ENCODE measurements at places on chromosomes 12 and 14.

DNA sequence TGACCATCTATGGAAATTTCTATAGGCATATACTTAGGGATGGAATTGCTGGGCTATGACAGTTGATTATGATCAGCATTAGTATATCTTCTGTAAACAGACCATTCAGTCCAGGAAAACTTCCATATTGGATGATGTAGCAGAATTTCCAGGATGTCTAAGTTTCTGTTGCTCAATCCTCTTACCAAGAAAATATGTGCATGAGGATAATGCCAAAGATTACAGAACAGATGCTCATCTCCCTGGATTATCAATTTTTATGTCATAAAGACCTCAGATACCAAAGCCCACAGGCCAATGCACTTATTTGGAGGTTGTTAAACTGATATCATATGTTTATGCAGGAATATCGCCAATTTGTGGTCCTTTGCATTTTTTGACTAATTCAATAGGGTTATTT, 354.4 kb upstream of the FLRT2 start:
- no peak for DNase-seq

GRCh38 chr12:107788281-107788680, 13.8 kb downstream of the ASCL4 start:
- no peak for DNase-seq

- DNase-seq, result no peak
These were observed 56.4 kb downstream of the UBR7 start for GRCh38 chr14:93263416-93263815.

- DNase-seq, result no peak
These were observed 14.0 kb downstream of the GPR68 start for GRCh38 chr14:91230397-91231035.

DNA sequence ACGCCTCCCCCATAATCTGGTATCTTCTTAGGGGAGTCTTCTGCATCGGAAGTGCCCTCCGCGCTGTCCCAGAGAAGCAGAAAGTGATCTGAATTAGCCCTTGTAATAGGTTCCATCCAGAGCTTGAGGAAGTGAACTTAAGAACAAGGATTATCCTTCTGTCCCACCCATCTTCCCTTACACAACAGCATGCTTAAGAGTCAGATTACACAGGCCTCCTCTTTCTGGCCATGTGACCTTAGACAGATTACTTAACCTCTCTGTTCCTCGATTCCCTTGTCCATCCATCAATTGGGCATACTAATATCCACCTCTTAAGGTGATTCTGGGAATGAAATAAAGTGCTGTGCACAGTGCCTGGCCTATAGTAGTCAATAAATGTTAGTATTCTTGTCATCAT, 11.4 kb downstream of the CABP1 start:
- DNase-seq, result no peak

DNA sequence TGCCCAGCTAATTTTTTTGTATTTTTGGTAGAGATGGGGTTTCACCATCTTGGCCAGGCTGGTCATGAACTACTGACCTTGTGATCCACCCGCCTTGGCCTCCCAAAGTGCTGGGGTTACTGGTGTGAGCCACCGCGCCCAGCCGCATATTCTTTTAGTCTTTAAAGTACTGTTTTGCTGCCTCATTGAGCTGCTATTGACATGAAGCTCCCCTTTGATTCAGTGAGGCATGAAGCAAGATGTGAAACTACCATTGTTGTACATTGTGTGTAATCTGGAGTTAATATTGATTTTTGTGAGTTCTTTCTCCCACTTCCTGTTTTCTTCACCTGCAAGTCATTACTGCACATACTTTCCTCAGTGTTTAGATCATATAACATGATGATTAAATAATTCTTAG, 80.8 kb downstream of the MNAT1 start:
- peak; percentile 48 for DNase-seq

GRCh38 chr14:24253936-24254335, 9.0 kb downstream of the TGM1 start:
- no peak for DNase-seq

DNA sequence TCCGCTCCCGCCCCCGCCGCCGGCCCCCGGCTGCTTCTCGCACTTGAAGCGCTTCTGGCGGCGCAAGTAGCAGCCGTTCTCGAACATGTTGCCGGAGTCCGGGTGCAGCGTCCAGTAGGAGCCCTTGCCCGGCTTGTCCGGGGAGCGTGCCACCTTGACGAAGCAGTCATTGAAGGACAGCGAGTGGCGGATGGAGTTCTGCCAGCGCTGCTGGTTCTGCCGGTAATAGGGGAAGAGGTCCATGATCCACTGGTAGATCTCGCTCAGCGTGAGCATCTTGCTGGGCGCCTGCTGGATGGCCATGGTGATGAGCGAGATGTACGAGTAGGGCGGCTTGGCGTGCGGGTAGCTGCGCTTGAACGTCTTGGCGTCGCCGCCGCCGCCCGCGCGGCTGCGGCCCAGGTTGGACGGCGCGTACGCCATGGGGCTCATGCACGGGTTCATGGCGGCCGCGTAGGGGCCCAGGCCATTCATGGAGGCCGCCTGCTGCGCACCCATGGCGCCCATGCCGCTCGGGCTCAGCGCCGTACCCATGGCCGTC, 3.0 kb downstream of the FOXA1 start:
- DNase-seq, result no peak

DNA sequence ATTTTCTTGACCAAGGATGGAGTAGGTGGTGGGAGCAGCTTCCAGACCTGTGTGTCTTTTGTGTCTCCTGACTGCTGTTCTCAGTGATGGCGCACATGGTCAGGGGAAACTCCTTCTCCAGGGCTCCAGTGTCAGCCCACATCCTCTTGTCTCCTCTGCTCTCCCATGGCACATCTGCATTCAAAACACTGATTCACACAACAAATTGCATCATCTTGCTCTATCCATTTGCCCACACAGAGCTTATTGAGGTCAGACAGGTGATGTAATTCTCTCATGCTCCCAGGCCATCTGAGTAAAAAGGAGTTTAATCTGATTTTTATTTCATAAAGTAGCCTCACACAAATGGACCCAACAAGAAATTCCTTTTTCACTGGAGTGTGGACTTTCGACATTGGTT, 21.8 kb upstream of the TMEM132C start:
- DNase-seq, result no peak

DNA sequence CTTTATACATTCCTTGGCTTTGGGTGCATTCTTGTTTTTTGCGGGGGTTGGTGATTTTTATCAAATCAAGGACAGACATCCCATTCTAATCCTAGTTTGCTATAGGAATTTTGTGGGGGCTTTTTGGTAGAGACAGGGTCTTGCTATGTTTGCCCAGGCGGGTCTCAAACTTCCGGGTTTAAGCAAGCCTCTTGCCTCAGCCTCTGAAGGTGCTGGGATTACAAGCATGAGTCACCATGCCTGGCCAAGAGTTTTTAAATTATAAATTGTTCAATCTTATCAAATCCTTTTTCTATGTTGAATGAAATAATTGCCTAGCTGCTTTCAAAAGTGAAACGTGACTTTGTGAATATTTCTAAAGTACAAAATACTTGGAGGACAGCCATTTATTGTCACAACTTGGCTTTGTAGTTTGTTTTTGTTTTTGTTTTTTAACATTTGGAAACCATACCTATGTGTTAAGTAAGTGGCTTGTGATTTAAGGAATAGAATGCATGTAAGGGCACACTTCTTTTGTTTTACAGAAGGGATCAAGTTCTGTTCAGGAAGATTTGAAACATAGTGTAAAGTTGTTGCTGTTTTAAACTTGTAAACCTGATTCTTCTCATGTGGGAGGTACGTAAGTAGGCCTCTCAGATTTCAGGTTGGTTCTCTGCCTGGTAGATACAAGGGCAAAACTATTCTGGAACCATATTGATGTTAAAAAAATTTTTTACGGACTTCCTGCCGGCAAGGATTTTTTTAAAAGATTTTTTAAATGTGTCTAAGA, 13.4 kb downstream of the MARK3 start:
- DNase-seq, result no peak
